Camera-type eye (tissue), 1 donor: ENCODE measurements at places on chromosomes 12 and 14. TPM values are rescaled to one million over a fixed set of nuclear protein-coding genes. Genes with fewer than 3 reads are reported as not detected.

The RPS29 gene
- total RNA-seq: 1,905 TPM

The HOTAIR gene
- total RNA-seq: not detected

The FAM222A gene
- 25.1 TPM for total RNA-seq

The FBXO33 gene
- 18.5 TPM for total RNA-seq

The AKAP5 gene
- total RNA-seq: 3.8 TPM

The PRDM4 gene
- total RNA-seq: 30.1 TPM

The NKX2-1 gene
- not detected for total RNA-seq

The NEDD8 gene
- 61.8 TPM for total RNA-seq

The GLTP gene
- 46.0 TPM for total RNA-seq

The GYS2 gene
- not detected for total RNA-seq

The HHIPL1 gene
- total RNA-seq: 11.6 TPM

The ARHGDIB gene
- total RNA-seq: 23.1 TPM

The RIMBP2 gene
- 44.0 TPM for total RNA-seq

The DAO gene
- total RNA-seq: not detected

The ANKRD52 gene
- total RNA-seq: 22.9 TPM

The TCHP gene
- total RNA-seq: 26.2 TPM

The CEBPE gene
- not detected for total RNA-seq

The KRT77 gene
- 1.2 TPM for total RNA-seq

The SOCS4 gene
- 24.4 TPM for total RNA-seq

The PRIM1 gene
- 32.1 TPM for total RNA-seq

The MYF5 gene
- total RNA-seq: 4.5 TPM

The MYO1H gene
- 0.82 TPM for total RNA-seq

The MRPL52 gene
- total RNA-seq: 36.0 TPM

The SCFD1 gene
- 138 TPM for total RNA-seq

The SMAGP gene
- 6.8 TPM for total RNA-seq

The TAS2R10 gene
- 5.8 TPM for total RNA-seq

The FLRT2 gene
- 89.6 TPM for total RNA-seq

The EIF2S3B gene
- total RNA-seq: 0.55 TPM

The CACNA1C gene
- total RNA-seq: 16.3 TPM

The RHOJ gene
- total RNA-seq: 13.7 TPM

The XPOT gene
- 75.8 TPM for total RNA-seq

The CNPY2 gene
- 76.5 TPM for total RNA-seq

The MGP gene
- total RNA-seq: 186 TPM

The TSPAN31 gene
- total RNA-seq: 59.1 TPM

The MARS1 gene
- 78.5 TPM for total RNA-seq

The TSPAN19 gene
- total RNA-seq: 0.22 TPM

The ERBB3 gene
- total RNA-seq: 28.4 TPM

The RNASE1 gene
- total RNA-seq: 65.1 TPM

The KRT71 gene
- total RNA-seq: 0.77 TPM

The KRT75 gene
- 0.71 TPM for total RNA-seq

The SLC38A4 gene
- 0.88 TPM for total RNA-seq

The PTGR2 gene
- 22.2 TPM for total RNA-seq

The NELL2 gene
- 195 TPM for total RNA-seq

The GRIP1 gene
- 50.9 TPM for total RNA-seq

The DTX1 gene
- 19.1 TPM for total RNA-seq

The ZDHHC17 gene
- total RNA-seq: 147 TPM

The CIT gene
- 21.7 TPM for total RNA-seq

The GSG1 gene
- 17.3 TPM for total RNA-seq

The WSCD2 gene
- total RNA-seq: 7.5 TPM

The TPH2 gene
- not detected for total RNA-seq

The HOXC6 gene
- not detected for total RNA-seq

The HPD gene
- total RNA-seq: 0.77 TPM

The TESPA1 gene
- total RNA-seq: 0.71 TPM

The FICD gene
- 4.7 TPM for total RNA-seq

The CATSPERB gene
- 0.55 TPM for total RNA-seq

The UNG gene
- 31.3 TPM for total RNA-seq
